Panc1 (cell line): ENCODE measurements at places on chromosomes 3 and 15. TPM values are rescaled to one million over a fixed set of nuclear protein-coding genes. Genes with fewer than 3 reads are reported as not detected.

DNA sequence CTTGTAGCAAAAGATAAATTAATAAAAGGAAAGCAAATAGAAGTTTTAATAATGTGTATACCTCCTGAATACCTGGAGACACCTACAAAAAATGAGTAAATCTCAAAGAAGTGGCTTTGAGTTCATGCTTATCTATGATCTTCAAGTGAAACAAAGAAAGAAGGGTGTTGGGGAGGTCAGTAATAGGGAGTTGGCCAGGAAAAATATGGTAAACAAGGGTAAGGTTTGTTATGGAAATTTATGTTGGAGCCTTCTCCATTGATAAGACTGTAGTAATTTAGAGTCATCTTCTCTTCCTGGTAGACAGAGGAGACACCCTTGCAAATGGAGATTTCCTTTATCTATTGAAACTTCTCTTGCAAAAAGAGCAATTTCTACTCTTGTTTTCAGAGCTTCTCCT is 6.6 kb upstream of the CCR8 start:
- H3K4me3 ChIP-seq = no peak overlapping the region
- no peaks in the 10 kb centered on the region for H3K36me3 ChIP-seq
- DNase-seq = no peak
- no peaks in the 10 kb centered on the region for H3K4me1 ChIP-seq
- no peaks in the 10 kb centered on the region for H3K27me3 ChIP-seq

- peaks cover 5% of the 10 kb centered on the region for H3K27me3 ChIP-seq
- DNase-seq = no peak
- H3K27ac ChIP-seq = no peak overlapping the region
- peaks cover 3% of the 10 kb centered on the region; the same call in 1 of the 2 replicates for H3K4me1 ChIP-seq
Measured at GRCh38 chr15:69299943-69300588, 1.4 kb downstream of the PAQR5 start.

GRCh38 chr3:89364314-89364713 is 256.9 kb downstream of the EPHA3 start:
- no peaks in the 10 kb centered on the region for H3K4me1 ChIP-seq
- no peaks in the 10 kb centered on the region for H3K27me3 ChIP-seq
- H3K4me3 ChIP-seq = no peak overlapping the region
- DNase-seq = no peak

LARP6 gene
- 66.3 TPM for total RNA-seq

- no peak overlapping the region for H3K4me3 ChIP-seq
- DNase-seq = no peak
- H3K27ac ChIP-seq = peak overlapping the region; percentile 48
- H3K36me3 ChIP-seq = no peaks in the 10 kb centered on the region
- no peaks in the 10 kb centered on the region for H3K27me3 ChIP-seq
- peaks cover 8% of the 10 kb centered on the region; the same call in 1 of the 2 replicates for H3K4me1 ChIP-seq
Measured at GRCh38 chr3:146222204-146223046, 28.5 kb downstream of the PLSCR4 start.

- peaks cover 11% of the 10 kb centered on the region; the same call in 1 of the 2 replicates for H3K36me3 ChIP-seq
- no peaks in the 10 kb centered on the region for H3K4me1 ChIP-seq
- H3K4me3 ChIP-seq = no peak overlapping the region
- no peaks in the 10 kb centered on the region for H3K27me3 ChIP-seq
Measured at GRCh38 chr15:66515901-66516322, 10.8 kb downstream of the ZWILCH start.

DNA sequence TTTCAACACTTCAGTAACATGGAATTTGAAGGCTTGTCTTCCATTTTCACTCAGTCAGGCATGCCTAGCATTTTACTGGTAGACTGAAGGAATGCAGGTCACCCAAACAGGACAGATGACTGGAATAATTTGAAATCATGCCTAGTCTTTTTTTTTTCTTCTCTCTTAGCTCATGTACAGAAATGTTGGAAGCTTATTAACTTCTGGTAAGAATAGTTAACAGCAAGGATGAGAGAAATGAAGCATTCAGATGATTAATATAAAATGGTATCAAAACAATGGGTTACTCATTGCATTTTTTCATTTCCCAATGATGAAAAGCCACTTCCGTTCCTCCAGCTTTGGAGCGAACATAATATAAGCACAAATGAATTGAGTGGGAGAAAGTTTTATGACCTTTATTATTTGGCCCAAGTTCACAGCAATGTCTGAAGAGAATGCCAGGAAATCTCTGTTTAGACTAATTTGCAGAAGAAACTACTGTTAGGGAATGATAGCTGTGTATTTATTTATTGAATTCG is 431.6 kb upstream of the RASGRP1 start:
- no peaks in the 10 kb centered on the region for H3K36me3 ChIP-seq
- no peak for DNase-seq
- no peak overlapping the region for H3K27ac ChIP-seq
- H3K4me1 ChIP-seq = no peaks in the 10 kb centered on the region
- H3K4me3 ChIP-seq = no peak overlapping the region

DNA sequence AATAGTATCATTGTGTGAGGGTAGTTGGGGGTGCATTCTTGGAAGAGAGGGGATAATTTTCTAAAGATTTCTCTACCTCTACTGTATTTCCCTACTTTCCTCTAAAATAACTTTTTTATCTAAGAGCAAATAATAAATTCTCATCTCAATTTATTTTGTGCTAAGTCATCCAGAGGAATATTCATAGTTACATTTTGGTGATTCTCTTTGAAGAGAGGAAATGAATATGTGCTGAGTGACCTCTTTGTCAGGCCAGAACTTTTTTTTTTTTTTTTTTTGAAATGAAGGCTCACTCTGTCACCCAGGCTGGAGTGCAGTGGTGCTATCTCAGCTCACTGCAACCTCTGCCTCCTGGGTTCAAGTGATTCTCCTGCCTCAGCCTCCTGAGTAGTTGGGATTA is 15.1 kb upstream of the CCDC80 start:
- H3K4me3 ChIP-seq = no peak overlapping the region
- H3K27me3 ChIP-seq = no peaks in the 10 kb centered on the region
- H3K4me1 ChIP-seq = no peaks in the 10 kb centered on the region
- no peaks in the 10 kb centered on the region for H3K36me3 ChIP-seq
- no peak overlapping the region for H3K27ac ChIP-seq

GRCh38 chr3:192930577-192930976 is 12.9 kb upstream of the MB21D2 start:
- no peak for DNase-seq
- H3K27ac ChIP-seq = no peak overlapping the region
- H3K4me1 ChIP-seq = no peaks in the 10 kb centered on the region
- H3K36me3 ChIP-seq = no peaks in the 10 kb centered on the region

GOLGA6D gene
- total RNA-seq = not detected
